ENCODE measurements at places on chromosomes 5 and 9.

DNA sequence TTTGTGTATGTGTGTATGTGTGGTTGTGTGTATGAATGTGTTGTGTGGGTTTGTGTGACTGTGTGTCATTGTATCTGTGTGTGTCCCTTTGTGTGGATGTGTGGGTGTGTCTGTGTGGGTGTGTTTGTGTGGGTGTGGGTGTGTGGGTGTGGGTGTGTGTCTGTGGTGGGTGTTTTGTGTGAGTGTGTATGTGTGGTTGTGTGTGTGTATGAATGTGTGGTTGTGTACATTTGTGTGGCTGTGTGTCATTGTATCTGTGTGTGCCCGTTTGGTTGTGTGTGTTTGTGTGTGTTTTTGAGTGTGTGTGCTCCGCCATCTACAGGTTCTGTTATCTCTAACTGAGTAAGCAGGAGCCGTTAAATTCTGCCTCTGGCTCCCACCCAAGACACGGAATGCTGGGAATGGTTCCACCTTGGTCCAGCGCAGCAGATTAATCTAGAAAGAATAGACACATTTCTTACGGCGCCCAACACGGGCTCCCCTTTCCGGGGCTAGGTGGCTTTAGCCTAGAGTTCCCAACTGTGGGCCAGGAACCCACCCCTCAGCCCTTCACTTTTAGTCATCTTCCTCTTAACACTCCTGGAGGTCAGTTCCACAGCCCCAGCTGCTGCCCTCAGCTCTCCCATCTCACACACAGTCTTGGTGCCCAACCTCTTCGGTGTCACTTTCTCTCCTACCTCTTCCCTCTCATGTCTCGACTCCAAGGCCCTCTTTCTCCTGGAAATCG, 197.1 kb downstream of the TTLL11 start:
- peak; percentile 76 for DNase-seq

GRCh38 chr9:98732801-98733200, 24.1 kb upstream of the GABBR2 start:
- no peak for DNase-seq

DNA sequence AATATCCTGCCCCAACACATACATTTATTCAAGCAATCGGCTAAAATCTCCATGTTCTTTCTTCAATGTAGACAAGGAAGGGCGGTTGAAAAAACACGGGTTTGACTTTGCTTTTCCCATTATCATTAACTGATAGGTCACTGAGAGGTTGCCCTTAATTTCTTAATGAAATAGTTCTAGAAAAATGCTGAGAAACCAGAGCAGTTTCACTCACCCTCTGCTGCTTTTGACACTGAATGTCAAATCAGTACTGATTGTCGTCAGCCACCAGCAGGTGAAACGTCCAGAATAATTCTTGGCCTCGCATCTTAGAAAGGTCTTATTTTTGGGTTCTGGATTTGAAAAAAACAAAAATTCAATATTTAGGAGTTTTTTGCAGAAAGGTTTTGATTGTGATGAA, 8.1 kb downstream of the IL12B start:
- no peak for DNase-seq

DNA sequence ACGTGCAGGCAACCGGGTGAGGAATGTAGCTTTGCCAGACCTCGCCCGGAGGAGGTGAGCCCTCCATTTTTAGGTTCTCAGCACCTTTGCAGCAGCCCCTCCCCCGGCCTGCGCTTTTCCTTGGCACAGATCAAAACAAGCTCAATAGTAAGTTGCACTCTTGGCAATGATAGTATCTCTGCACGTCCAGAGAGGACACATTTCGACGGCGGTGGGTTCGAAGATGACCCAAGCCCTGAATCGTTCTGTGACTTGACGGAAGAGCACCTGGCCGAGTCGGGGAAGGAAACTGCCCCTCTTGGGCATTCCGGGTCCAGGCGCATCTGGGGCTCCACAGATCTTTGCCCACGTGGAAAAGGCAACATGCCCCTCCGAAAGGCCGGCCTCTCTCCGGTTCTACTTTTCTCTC, 904 bp downstream of the GDNF start:
- DNase-seq: no peak

GRCh38 chr5:7927466-7928375, 58.8 kb downstream of the MTRR start:
- peak; percentile 62 for DNase-seq

GRCh38 chr9:131661568-131662288, 78.1 kb downstream of the RAPGEF1 start:
- no peak for DNase-seq

- DNase-seq: no peak
Measured at GRCh38 chr5:178695556-178695955, 34.9 kb downstream of the ZNF354A start.

DNA sequence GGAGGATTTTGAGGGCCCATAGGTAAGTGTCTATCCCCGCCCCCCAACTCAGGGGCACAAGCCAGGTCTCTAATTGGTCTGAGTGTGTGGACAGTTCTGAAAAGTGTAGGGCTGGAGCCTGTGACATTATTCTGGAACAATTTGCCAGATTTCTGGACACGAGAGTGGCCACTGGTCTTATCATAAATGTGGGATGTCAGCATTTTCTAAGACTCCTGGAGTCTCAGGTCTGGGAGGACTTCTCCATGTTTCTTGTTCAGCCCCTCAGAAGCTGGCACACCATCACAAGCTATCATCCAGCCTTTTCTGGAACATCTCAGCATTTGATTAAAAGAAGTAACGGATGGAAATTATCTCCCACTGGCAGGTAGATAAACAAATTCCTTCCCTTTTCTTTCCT, 141.4 kb downstream of the SEC61B start:
- no peak for DNase-seq

- no peak for DNase-seq
Measured at GRCh38 chr5:39331861-39332381, 32.4 kb downstream of the C9 start.

DNA sequence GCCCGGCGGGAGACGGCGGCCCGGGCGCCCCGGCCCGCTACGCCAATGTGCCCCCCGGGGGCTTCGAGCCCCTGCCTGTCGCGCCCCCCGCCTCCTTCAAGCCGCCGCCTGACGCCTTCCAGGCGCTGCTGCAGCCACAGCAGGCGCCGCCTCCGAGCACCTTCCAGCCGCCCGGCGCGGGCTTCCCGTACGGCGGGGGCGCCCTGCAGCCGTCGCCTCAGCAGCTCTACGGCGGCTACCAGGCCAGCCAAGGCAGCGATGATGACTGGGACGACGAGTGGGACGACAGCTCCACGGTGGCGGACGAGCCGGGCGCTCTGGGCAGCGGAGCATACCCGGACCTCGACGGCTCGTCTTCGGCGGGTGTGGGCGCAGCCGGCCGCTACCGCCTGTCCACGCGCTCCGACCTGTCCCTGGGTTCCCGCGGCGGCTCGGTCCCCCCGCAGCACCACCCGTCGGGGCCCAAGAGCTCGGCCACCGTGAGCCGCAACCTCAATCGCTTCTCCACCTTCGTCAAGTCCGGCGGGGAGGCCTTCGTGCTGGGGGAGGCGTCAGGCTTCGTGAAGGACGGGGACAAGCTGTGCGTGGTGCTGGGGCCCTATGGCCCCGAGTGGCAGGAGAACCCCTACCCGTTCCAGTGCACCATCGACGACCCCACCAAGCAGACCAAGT, 723 bp downstream of the SNX18 start:
- DNase-seq: no peak

- no peak for DNase-seq
Measured at GRCh38 chr5:127398508-127398907, 107.9 kb downstream of the MEGF10 start.

GRCh38 chr5:61252643-61252925, 79.5 kb upstream of the ZSWIM6 start:
- no peak for DNase-seq

- DNase-seq: no peak
Measured at GRCh38 chr5:83731638-83732037, 11.0 kb upstream of the HAPLN1 start.

DNA sequence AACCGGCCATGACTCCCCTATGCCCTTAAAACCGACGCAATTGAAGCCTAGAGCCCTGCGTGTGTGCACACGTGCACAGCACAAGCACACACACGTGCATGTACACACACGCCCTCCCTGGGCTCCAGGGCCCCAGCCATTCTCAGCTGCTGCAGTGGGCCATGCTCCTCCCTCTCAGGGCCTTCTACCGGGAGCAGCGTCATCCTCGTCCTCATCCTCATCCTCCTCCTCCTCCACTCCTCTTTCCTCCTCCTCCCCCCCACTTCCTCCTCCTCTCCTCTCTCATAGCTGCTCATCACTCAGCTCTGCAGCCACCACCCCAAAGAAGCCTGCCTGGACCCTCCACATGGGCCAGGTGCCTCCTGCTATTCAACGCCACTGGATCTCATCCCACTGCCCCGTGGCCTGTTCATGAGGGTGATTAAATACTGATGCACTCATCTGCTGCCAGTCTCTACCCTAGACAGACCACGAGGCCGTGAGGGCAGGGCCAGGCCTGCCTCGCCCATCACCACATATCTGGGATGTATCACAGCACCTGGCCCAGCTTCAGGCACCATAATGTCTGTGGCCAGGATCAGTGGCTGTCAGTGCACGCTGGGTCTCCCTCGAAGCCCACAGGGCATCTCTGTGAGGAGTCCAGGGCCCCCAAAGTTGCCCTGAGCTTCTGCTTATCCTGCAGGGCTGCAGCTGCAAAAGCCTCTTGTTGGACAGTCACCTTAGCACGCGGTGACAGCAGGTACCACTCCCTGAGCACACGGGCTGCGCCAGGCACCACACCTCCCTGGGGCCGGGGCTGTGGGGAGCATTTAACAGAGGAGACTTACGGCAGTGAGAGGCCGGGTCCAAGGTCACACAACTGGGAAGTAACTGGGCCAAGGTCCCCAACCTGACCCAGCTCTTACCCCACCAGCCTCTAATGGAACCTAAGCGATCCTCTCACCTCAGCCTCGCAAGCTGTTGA, 9.8 kb downstream of the FAM78A start:
- no peak for DNase-seq

DNA sequence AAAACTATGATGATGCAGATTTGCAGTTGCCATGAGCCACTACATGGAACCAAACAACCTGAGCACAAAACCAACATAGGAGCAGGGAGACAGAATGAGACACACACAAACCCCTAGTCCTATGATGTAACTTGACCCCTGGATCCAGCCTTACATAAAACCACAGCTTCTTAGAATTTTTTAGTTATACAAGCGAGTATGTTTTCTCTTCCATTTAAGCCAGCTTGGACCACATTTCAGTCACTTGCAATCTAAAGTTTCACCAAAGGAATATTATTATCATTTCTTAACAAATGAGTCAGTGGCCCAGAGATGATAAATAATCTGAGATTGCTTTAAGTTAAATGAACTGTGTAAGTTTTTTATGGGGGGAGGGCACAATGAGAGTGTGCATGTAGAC, 6.8 kb downstream of the SPOCK1 start:
- no peak for DNase-seq

DNA sequence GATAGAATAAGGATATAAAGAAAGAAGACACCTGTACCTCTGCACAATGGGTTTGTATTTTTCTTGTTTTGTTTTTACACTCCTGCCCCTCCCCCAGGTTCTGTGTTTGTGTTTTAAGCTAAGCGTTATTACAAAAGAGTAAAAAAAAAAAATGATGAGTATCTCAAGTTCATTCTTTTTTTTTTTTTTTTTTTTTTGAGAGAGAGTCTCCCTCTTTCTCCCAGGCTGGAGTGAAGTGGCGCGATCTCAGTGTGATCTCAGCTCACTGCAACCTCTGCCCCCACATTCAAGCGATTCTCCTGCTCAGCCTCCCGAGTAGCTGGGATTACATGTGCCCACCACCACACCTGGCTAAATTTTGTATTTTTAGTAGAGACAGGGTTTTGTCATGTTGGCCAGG, 29.4 kb upstream of the RAI14 start:
- DNase-seq: no peak

DNA sequence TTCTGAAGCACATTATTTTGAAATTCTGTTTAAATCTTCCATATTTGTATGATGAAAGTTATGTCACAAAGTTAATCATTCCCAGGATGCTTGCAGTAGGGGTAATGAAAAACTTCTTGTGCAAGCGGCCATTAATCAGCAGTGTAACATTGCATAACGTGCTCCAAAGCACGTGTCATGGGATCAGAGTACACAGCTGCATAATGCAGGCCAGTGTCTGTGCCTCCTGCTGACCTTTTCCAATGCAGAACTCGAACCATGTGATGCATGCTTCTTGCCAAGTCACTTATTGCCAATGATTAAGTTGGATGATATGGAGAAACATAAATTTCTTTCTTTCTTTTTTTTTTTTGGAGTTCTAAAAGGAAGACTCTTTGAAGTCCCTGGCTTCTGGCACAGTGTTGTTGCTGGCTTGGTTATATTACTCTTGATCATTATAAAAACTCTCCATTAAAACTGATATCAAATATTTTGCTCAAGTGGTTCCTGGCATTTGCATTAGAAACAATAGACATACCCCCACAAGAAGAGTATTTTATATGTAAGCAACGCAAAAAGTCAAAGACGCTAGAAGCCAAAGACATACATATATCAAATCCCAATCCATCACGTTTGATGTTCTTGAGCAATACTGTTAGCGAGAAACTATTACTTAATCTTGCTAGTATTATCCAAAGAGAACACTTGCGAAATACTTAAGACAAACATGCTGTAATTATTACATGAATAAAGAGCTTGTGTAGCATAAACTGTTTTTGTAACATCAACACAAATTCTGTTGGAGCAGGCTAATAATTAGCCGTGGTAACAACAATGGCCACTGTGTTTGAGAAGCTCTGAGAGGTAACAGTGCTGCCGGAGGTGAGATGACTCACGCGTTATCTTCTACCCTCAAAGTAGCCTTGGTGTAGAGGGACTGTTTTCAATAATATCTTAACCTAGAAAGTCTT, 164.2 kb downstream of the AUH start:
- DNase-seq: no peak

- DNase-seq: no peak
Measured at GRCh38 chr9:88659126-88659525, 124.1 kb downstream of the NXNL2 start.

GRCh38 chr5:139896718-139897117, 101.1 kb downstream of the PSD2 start:
- no peak for DNase-seq

- DNase-seq: no peak
Measured at GRCh38 chr5:163790497-163790896, 285.1 kb downstream of the MAT2B start.

- no peak for DNase-seq
Measured at GRCh38 chr5:34587355-34588241, 68.5 kb upstream of the RAI14 start.

DNA sequence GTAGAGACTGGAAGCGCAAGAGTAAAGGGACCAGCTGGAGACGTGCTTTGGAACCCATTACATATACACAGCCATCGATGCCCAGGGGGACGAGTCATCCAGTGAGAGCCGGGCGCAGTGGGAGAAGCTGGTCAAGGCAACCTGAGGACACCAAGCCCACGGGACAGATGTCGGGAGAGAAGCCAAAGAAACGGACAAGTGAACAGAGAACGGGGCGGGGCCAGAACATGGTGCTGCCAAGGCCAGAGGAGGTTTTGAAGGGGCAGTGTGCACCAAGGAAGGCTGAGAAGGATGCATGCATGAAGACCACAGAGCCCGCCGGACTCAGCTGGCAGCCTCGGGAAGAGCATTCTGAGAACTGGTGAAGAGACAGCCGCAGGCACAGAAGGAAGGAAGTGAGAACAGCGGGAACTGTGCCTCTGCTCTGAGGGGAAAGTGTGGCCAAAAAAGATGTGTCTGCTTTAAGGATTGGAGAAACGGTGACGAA, 20.3 kb downstream of the CAMSAP1 start:
- DNase-seq: peak; percentile 53

- no peak for DNase-seq
Measured at GRCh38 chr5:176574297-176574591, 25.1 kb downstream of the CDHR2 start.

GRCh38 chr5:151492729-151493128, 45.3 kb downstream of the SLC36A1 start:
- DNase-seq: no peak

Measured in cerebellum (tissue), 4 donors.